Erythroblast (primary cell): ENCODE measurements at places on chromosomes 2 and 18.

GRCh38 chr2:112879491-112880041, 31.4 kb upstream of the IL37 start:
- no peak for DNase-seq

- DNase-seq = no peak
Measured at GRCh38 chr18:5490753-5491480, 52.9 kb downstream of the EPB41L3 start.

DNA sequence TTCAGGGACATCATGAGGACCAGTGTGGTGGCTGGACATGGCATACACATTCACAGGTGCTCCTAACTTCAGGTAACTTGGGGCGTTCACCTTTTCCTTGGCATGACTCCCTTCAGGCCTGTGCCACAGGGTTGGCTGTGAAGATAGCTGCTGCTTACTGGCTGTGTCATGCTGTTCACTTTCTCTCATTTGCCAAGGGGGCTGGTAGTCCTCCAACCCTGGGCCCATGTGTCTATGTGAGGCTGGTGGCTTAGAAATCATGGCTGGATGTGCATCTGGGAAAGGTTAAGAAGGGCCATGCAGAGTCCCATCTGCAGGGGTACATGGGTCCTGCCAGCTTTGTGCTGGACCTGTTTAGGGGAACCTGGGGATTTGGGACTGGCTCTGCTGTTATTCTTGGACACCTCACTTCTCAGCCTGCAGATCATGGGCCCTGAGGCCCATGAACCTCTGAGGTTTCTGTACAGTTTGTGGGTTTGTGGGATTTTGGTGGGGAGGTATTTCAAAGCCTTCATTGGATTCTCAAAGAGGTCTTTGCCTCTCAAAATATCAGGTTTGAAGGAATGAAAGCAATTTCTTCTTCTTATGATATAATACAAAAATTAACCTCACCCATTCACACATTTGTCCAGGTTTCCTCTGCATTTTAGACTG, 62.9 kb downstream of the FHOD3 start:
- DNase-seq = no peak

DNA sequence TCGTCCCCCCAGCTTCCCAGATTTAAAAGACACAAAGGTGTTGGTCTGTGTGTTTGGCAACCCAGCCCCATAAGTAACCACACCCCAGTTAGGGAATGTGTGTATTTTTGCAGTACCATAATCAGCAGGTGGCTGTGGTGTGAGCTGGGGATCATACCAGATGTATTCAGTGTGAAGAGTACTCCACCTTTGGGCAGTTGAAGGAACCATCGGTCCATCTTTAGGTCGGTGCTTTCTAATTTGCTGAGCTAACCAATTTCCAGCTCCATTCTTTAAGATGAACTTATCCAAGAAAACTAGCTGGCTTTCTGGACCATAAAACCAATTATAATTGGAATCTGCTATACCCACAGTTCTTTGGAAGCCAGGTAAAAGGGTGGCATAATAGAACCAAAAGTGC, 3.2 kb downstream of the DSEL start:
- peak; percentile 22 for DNase-seq

DNA sequence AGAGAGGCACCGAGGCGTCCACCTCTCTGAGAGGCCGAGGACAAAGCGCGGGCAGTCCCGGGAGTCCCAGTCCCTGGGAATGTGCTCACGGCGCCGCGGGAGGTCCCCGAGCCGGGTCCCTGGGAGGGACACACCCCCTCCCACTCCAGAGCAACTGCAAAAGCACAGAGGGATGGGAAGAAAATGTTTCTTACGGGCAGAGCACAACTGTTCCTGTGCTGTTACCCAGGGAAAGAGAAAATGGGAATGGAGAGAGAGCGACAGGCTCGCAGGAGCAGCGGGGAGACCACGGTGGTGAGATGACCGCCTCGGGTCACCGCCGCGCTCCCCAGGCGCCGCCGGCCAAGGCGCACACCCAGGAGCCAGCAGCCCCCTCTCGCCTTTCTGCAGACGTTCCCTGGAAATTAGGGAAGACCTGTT, 1.2 kb upstream of the BCL11A start:
- no peak for DNase-seq

- DNase-seq = no peak
Measured at GRCh38 chr2:32863803-32864202, 83.0 kb upstream of the LTBP1 start.

DNA sequence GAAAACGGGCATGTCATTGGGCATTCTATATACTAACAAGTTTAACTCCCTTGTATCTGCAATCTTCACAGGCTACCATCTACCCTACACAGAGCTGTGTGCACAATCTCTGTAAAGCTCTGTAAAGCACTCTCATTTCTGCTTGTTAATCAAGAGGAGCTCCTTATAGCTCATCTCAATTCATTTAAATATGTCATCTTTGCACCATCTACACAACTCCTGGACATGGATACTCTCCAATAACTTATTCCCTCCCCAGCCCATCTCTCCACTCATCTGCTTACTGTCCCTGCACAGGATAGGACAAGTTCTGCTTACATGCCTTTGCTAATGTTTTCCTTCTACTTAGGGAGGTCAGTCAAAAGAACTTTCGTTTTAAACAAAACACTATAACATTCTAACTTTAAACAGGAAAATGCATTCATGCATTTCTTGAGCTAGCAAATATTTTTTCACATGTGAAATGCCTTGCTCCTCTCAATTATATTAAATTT, 61.4 kb downstream of the DPP4 start:
- no peak for DNase-seq

DNA sequence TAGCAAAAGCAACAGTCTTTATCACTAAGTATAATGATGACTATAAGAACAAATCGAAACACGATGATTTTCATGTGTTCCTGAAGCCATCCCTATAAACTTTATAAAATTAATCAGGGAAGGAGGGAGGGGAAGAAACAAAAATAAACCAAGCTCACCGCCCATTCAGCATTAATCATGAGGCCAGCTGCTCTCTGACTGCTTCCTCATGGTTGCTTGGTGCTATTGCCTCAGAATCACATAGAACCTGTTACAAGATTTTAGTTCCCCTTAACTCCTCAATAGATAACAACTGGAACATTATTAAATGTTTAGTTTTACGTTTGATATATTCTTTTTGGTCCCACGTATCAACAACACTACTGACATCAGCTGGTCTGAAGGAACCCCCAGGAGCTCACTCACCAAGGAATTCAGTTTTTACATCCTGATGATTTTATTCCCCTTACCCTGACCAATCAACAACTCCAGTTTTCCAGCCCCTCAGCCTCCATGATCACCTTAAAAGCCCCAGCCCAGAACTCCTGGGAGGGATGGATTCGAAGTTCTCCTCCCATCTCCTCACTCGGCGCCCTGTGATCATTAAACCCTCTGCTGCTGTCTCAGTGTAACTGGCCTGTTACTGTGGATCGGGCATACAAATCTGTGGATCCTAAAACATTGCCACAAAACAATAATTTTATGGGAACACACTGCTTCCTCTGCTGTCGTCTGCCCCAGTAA, 10.6 kb upstream of the HNRNPLL start:
- peak; percentile 30 for DNase-seq

DNA sequence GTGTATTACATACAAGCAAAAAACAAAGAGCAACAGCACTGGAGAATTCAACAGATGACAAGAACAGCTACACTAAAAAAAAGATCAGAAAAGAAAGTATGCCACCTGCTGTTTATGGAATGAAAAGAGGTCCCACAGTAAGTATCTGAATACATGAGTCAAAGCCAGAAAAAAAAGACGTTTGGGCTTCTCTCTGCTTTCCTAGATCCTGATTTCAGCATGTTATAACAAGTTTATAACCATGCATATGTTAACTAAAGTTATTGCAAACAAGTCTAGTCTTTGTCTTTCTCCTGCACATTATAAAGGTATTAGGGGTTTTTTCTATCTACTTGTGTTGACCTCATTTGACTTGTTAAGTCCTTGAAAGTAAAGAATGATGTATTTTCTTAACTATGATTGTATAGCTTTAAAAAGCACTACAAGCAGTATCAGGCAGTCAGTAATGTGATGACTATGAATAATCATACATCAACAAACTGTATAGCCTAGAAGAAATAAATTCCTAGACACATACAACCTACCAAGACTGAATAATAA, 108.5 kb upstream of the COL5A2 start:
- peak; percentile 19 for DNase-seq

DNA sequence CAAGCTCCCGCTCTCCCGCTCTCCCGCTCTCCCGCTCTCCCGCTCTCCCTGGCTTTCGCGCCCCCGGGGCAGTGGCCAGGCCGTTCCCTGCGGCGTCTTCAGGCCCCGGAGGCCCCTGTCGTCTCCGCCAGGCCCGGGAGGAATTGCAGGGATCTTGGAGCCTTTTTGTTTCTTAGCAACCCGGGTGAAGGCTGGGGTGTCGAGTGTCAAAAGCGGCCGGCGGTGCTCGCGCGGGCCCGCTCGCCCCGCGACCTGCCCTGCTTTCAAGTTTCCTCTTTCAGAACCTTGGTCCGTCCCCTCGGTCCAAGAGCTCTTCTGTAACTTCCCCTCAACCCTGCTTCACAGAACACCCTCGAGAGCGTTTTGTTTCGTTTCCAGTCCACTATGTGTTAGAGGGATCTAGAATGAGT, 1.4 kb downstream of the RNF138 start:
- peak; percentile 76 for DNase-seq

DNA sequence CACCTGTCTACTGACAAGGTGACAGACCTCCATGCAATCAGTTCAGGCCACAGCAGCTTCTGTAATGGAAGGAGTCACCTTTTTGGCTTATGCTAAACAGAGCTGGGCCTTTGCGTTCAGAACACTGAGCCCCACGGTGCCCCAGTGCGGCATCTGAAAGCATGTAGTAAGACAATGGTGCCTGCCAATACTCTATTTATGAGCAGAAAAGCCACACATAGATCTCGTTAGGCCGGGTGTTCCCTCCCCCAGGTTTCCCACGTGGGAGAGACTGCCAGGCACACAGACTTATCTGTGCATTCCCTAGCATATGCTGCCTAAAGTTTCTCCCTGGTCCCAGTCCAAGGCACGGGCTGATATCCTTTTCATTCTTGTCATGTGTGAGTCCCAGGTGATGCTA, 150.9 kb downstream of the ACTR3 start:
- no peak for DNase-seq

GRCh38 chr18:26579941-26580618, 31.7 kb upstream of the KCTD1 start:
- DNase-seq = no peak
